ENCODE measurements at places on chromosomes 12 and 14.
A peak's percentile ranks its signal among the peaks of the same experiment; 100 is the strongest.

DNA sequence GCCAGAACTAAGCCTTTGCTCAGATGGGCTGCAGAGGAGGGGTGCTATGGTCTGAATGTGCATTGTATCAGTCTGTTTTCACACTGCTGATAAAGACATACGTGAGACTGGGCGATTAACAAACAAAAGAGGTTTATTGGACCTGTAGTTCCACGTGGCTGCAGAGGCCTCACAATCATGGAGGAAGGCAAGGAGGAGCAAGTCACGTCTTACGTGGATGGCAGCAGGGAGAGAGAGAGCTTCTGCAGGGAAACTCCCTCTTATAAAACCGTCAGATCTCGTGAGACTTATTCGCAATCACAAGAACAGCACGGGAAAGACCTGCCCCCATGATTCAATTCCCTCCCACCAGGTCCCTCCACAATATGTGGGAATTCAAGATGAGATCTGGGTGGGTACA lies 3.8 kb upstream of the BRF1 start:
- no peak for DNase-seq

DNA sequence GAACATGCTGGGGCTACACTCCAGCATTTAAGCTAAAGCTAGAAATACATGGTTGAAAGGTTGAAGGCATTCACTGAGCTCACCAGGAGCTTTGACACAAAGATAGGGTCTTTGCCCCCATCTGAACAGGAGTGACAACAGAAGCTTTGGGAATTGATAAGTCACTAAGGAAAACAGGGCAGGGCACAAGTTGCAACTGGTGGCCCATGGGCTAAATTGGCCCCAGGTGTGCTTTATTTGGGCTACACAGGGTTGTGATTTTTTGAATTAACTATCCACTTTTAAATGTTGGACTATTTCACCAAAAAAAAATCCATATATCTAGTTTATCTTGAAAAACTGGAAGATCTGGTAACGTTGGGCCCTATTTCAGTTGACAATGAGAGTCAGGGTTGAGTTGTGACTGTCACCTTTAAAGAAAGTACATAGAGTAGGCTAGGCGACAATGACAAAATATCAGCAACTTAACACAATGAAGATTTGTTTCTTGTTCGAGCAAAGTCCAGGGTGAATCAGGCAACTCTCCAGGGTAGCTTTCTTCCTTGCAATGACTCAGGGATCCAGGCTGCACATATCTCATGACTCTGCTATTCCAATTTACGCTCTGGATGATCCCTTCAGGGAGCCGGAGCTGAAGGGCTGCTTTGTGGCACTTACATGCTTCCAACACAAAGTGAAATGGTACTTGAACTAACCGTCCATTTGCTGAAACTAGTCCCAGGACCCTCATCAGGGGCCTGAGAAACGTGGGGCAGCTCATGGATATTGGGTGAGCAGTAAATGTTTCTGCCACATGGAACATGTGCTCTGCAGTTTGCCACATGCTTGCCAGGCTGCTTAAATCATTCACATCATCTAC lies 13.3 kb upstream of the EIF4B start:
- no peak for DNase-seq

DNA sequence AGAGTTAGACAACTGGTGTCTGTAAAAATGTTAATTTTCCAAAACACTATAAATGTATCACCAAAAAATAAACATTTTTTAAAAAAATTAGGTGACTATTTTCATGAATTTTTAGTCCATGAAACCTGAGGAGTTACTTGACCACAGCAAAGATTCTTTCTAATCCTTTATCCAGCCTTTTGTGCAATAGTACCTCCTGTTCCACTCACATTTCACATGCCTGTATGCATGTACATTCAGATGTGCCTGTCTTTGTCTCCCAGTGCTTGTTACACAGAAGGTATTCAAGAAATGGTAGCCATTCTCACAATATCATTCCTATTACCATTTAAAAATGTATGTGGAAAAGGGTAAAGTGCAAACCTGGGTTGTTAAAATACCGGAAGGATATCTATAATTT lies 857.0 kb downstream of the DIO2 start:
- no peak for DNase-seq

DNA sequence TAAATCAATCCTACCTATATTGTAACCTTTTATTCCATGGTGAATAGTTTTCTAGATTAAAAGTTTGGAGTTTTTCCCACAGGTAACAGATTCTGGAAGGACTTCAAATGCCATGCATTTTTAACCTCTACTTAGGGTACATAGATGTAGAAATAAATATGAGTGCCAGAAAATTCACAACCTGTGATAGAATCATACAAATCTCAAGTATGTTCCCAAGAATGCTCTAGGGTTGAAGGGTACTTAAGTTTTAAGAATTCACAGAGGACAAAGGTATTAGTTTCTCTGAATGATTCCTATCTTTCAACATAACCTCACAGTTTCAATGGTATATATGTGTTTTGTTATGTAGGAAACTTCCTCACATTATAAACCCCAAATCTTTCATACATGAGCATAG lies 511.3 kb downstream of the TMEM117 start:
- no peak for DNase-seq

DNA sequence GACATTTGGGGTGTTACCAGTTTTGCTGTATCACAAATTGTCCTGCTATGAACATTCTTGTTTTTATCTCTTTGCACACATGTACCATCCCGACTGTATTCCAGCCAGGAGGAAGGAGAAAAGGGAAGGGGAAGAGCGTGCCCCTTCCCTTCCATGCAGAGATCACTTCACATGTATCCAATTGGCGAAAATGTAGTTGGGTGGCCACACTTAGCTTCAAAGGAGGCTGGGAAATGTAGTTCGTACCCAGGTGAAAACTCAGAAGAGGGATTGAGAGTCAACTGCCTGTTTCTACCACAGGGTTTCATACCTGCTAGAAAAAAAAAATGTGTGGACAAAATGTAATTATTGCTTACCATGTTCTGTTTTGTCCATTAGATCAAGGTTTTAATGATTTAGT lies 189.1 kb upstream of the PELI2 start:
- no peak for DNase-seq

- no peak for DNase-seq
These were observed 42.1 kb downstream of the SEC23A start for GRCh38 chr14:39060818-39061437.

DNA sequence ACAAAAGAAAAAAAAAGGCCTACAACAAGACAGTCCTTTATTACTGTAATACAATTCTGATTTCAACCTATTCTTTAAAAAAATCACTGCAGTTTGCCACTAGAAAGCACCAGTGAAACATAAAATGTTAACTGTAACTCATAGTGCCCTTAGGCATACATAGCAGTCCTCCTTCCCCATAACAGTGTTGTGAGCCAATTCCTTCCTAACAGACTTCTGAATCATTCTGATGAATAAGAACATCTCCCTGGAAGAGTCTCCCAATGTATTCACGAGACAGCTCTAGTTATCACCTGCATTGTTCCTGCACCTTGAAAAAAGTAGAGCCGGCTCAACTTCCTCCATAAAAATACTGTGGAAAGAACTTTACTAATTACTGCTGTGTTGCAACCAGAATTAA lies 213.6 kb upstream of the FSCB start:
- DNase-seq: no peak

DNA sequence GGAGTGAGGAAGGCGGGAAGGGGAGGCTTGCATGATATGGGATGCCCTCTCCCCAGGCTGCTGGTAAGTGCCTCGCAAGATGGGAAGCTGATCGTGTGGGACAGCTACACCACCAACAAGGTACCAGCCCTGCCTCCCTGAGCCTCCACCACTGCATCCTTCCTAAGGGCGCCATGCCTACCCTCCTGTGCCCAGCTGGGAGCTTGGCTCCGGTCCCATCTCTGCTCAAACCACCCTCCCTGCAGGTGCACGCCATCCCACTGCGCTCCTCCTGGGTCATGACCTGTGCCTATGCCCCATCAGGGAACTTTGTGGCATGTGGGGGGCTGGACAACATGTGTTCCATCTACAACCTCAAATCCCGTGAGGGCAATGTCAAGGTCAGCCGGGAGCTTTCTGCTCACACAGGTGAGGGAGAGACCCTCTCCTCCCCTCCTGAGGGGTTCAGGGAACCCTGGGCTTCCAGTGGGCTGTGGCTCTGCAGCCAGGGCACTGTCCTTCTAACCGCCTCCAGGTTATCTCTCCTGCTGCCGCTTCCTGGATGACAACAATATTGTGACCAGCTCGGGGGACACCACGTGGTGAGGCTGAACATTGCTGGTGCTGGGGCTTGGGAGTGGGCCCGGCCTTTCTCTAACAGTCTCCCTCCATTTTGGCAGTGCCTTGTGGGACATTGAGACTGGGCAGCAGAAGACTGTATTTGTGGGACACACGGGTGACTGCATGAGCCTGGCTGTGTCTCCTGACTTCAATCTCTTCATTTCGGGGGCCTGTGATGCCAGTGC lies 2.6 kb downstream of the GNB3 start:
- DNase-seq: no peak

- DNase-seq: no peak
These were observed 137.8 kb downstream of the TTC7B start for GRCh38 chr14:90678420-90678819.

- DNase-seq: no peak
These were observed 7.7 kb upstream of the TCTN1 start for GRCh38 chr12:110606253-110606611.

GRCh38 chr12:77102123-77102522 lies 36.8 kb upstream of the E2F7 start:
- no peak for DNase-seq

- no peak for DNase-seq
These were observed 13.5 kb upstream of the PDZRN4 start for GRCh38 chr12:41174602-41175001.

DNA sequence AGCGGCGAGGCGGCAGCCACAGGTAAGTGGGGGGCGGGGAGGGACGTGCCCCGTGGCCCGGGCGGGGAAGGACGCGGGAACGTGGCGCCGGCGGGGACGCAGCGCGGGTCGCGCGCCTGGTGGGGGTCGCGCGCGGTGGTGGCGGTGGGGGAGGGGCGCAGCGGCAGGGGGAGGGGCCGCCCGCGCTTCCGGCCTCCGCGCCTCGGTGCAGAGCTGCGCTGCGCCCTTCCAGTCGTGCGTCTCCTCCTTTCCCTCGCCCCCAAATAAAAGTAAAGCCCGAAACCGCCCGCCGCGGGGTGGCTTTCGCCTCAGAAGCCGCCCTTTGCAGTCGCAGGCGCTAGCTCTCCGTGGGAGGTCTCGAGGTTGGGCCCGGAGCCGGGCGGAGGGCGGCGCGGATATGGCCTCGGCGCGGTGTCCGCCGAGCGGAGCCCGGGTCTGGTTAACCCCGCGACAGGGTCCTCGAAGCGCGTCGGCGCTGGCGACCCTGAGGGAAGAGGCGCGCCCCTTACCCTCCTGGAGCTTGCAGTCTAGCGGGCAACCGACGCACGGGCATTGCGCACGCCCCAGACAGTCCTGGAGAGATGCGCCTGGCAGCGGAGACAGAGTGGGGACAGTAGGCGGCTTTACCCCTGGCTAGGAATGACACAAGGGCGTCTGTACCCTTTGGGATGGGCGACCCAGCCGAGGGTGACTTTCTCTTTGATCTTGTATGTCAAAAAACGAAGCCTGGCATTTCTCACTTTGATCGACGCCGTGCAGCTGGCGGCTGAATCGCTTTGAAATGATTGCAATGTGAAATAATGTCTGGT lies 589 bp downstream of the ATF1 start:
- DNase-seq: peak; percentile 53

DNA sequence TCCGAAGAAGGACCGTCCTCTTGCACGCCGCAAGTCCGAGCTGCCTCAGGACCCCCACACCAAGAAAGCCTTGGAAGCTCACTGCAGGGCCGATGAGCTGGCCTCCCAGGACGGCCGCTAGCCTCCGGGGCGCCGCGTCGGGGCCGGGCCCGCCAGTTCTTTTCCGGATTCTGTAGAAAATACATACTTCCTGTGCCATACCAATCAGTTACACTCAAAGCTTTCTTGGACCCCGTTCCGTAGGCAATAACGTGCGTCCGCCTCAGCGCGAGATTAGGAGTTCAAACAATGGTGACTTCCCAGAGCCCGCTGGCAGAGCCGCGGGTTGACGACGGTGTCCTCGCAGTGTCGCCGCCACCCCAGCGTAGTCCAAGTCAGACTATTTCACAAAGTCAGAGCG lies 39.2 kb upstream of the DYNC1H1 start:
- DNase-seq: no peak

DNA sequence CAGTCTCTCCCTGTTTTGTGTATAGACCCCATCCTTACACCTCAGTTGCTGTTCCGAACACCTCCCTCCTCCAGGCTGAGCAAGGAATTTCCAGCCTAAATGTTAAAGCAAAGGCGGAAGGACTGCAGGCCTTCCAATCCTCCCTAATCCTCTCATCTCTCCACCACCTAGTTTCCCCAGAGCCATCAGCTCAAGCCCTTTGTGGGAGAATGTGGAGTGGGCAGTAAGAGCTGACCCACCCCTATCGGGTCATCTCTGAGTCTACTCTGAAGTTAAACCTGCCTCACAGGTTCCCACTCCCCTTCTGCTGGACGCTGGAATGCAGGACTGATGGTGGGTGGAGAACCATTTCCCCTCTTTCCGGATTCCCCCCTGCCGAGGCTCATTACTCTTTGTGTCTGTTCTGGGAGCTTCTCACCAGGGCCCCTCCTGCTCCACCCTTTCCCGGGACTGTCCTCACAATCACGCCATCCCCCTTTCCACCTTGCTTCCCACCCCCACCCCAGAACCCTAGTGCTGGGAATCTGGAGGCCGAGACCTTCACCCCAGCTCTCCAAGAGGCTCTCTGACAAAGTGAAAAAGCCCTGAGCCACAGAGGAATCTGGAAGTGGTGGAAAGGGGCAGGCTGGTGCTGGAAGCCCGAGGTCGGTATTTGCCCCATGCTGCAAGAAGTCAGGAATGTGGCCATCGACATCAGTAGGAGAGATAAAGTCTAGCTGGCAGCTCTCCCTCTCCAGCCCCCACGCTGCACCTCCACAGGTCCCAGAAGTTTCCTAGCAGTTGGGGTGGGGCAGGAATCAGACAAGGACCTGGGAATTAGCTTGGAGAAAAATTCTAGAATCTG lies 3.3 kb upstream of the KRT18 start:
- DNase-seq: peak; percentile 41

DNA sequence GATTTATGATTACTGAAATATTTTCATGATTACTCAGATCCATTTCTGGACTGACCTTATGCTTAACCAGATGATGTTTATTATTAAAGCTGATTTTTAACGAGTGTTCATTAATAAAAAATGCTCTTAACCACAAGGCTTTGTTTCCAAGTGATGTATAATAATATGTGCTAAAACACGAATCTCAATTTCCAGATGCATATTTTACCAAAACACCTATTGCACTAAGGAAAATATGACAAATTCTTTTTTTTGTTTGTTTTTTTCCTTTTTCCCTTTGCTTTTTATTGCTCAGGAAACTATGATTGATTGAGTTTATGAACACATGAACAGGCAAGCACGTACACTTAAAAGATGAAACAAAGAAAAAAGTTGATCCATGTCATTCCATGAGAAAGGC lies 16.9 kb upstream of the DUSP6 start:
- peak; percentile 92 for DNase-seq

- no peak for DNase-seq
These were observed 16.5 kb downstream of the KLHL28 start for GRCh38 chr14:44945264-44945663.

GRCh38 chr12:93741659-93742109 lies 64.5 kb downstream of the CRADD start:
- no peak for DNase-seq

- no peak for DNase-seq
These were observed 71.3 kb downstream of the PTHLH start for GRCh38 chr12:27900920-27901879.

- no peak for DNase-seq
These were observed 474.1 kb upstream of the PRICKLE1 start for GRCh38 chr12:43063650-43064049.

- DNase-seq: peak; percentile 92
These were observed 154.3 kb downstream of the NTF3 start for GRCh38 chr12:5586201-5586600.
